ENCODE measurements at places on chromosomes 11 and 22.

DNA sequence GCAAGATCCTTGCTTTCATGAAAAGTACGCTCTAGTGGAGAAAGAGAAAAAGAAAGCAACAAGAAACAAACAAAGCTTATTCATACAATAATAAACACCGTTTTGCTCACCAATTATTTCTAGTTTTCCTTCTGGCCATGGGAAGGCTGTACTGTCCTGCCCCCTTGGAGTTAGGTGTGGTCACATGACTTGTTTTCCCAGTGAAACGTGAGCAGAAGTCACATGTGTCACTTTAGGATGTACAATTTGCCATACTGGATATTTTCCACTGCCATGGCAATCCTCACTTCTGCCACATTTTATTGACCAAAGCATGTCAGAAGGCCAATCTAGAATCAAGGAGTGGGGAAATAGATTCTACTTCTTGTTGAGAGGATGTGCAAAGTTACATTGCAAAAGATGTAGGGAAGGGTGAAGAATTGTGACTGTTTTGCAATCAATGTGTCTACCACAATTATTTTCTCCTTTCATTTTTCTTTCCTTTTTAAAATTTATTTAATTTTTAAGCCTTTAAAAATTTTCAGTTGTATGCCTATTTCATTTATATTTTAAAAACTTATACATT is 24.3 kb upstream of the TRAF6 start:
- no peak for DNase-seq

GRCh38 chr11:3710485-3711259 is 39.5 kb upstream of the CHRNA10 start:
- DNase-seq, result no peak

DNA sequence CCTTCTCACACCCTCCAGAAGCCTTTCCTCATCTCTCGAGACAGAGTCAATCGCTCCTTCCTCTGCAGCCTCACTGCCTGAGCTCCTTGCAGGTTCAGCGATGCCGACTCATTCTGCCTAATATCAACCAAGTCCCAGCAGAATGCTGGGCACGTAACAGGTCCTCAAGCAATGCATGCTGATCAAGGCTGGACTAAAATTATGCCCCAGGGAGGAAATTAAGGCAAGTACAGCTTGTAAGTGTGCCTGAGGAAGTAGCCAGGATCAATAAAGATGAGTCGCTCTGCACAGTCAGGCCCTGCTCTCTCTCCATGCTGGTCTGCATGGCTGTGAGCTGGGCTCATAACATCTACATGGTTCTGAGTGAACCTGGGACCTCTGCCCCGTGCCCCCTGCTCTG is 25.6 kb upstream of the NRIP3 start:
- no peak for DNase-seq

GRCh38 chr11:68569357-68569756 is 108.8 kb downstream of the PPP6R3 start:
- DNase-seq, result no peak

DNA sequence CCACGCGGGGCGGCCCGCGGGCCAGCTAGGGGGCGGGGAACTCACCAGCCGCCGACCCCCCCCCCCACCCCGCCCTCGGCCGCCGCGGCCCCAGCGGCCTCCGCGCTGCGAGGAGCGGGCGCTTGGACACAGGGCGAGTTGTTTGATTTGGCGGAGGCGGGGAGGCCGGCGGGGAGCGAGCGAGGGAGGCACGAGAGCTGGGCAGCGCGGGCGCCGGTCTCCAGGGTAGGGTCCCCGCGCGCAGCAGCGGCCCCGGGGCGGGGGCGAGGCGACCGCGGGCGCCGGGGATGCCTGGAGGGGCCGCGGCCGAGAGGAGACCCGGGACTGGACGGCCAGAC is 64.4 kb downstream of the NAV2 start:
- DNase-seq, result peak; percentile 25

DNA sequence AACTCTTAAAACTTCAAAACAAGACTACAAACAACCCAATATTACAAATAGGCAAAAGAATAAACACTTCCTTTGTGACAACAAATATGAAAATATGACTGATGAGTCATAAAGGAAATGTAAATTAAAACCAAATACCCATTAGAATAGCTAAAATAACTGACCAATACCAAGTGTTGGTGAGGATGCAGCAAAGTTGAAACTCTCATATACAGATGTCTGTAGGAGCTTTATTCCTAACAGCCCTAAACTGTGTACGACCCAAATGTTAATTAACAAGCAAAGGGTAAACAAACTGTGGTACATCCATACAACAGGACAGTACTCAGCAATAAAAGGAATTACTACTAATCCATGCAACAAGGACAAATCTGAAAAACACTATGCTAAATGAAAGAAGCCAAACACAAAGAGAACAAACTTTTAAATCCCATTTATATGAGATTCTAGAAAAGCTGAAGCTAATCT is 43.0 kb downstream of the MAPK1 start:
- DNase-seq, result no peak

GRCh38 chr11:76723548-76723947 is 53.0 kb upstream of the LRRC32 start:
- no peak for DNase-seq

DNA sequence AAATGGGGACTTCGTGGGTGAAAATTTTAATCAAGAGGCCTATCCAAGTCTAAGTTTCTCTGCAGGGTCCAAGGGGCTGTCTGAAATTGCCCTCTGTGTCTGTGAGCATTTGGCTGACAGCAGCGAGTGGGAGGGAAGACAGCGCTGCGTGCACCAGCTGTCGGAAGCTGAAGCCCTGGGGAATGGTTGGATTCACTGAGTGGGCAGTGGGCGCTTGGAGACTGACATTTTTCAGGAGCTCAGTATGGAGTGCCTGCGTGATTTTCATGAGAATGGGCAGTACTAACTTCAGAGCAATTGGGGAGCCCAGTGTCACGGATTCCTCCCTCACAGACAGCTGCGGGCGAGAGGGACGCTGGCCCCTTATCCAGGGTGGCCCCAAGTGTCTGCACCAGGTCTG is 388.8 kb upstream of the B3GAT1 start:
- no peak for DNase-seq

GRCh38 chr11:64186492-64187165 is 658 bp downstream of the STIP1 start:
- DNase-seq, result no peak

GRCh38 chr22:32127904-32128303 is 31.2 kb downstream of the C22orf42 start:
- DNase-seq, result no peak

GRCh38 chr11:77267962-77268361 is 33.5 kb downstream of the GDPD4 start:
- no peak for DNase-seq

GRCh38 chr11:7527029-7527428 is 13.2 kb downstream of the PPFIBP2 start:
- DNase-seq, result no peak

- DNase-seq, result no peak
Observed at GRCh38 chr11:61785837-61786402, 6.5 kb downstream of the TMEM258 start.

- no peak for DNase-seq
Observed at GRCh38 chr11:16713594-16713993, 24.9 kb upstream of the C11orf58 start.

- DNase-seq, result no peak
Observed at GRCh38 chr22:46710806-46711205, 27.2 kb downstream of the CERK start.

DNA sequence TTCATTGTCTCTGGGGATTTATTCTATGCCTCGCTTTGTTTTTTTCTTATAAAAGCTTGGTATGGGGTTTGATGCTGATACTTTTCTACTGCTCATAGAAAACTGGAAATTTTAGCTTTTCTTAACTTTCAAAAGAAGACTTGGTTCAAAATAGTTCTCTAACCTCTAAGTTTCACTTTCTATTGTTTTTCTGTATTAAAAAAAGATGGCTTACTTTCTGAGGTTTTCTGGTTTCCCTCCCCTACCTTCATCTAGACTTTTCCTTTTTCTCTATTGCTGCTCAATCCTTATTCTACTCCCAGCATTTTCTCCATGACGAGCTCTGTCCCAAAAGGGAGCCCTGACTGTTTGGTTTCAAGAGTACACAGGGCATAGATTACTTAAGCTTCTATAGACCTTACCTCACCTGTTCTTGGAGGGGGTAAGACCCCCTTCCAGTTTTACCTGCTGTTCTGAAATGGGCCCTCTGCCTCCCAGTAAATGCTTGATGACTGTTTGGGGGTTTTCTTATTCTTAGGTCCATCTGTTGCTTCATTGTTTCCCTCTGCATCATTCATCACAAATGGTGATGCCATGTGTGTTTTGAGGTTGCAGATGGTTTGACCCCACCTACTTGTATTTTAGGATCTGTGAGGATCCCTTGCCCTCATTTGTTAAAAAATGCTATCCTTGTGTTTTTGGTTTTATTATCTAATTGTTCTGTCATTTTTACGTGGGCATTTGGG is 29.5 kb downstream of the DNHD1 start:
- no peak for DNase-seq

DNA sequence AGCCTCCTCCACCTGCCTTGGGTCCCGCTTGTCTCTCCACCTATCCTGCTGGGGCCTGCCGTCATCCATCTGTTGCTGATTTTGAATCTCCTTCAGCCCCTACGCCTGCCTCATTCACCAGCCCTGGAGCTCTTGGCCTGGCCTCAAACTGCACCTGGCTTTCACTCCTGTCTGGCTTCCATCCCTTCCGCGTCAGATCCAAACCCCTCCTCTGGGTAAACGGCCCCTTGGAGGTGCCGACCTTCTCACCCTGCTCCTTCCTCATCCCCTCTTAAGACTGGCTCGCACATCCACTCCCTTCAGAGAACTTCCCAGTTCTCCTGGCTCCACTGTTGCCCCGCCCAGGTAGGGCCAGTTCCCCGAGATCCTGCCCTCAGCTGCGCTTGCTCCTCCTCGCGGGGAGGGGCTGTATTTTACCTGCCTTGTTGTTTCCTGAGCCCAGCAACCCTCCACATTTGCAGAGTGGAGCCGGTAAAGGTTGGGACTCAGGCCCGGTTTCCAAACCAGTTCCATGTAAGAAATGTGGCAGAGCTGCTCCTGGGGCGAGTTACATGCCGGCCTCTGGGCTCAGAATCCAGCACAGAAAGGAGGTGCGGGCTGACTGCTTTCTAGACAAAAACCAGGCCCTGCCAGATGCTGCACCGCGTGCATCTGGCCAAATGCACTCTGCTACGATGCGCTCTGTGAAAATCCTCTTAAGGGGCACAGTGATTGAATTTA is 13.9 kb upstream of the SHANK2 start:
- no peak for DNase-seq

DNA sequence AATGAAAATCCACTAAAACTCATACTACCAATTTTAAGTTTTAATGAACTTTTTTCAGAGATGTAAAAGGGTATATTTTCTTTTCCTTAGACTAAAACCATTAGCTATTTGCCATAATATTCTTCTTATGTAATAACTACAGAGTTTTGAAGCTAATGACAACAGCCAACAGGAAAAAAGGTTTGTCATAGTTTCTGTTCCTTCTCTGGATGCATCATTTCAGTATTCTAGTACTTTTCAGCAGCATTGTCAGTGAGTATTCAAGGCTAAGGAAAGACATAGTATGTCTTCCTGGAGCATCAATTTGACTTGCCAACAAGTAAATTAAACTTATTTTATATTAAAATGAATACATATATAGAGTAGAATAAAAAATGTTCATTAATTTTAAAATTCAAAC is 166.0 kb downstream of the METTL15 start:
- DNase-seq, result no peak

DNA sequence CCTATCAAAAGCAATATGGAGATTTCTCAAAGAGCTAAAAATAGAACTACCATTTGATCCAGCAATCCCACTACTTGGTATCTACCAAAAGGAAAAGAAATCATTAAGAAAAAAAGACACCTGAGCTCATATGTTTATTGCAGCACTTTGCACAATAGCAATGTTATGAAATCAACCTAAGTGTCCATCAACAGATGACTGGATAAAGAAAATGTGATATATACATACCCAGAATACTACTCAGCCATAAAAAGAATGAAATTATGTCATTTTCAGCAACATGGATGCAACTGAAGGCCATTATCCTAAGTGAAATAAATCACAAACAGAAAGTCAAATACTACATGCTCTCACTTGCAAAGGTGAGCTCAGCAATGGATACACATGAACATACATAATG is 1565.5 kb upstream of the RAG2 start:
- DNase-seq, result no peak

GRCh38 chr11:116881143-116881542 is 43.7 kb upstream of the APOA1 start:
- DNase-seq, result no peak

DNA sequence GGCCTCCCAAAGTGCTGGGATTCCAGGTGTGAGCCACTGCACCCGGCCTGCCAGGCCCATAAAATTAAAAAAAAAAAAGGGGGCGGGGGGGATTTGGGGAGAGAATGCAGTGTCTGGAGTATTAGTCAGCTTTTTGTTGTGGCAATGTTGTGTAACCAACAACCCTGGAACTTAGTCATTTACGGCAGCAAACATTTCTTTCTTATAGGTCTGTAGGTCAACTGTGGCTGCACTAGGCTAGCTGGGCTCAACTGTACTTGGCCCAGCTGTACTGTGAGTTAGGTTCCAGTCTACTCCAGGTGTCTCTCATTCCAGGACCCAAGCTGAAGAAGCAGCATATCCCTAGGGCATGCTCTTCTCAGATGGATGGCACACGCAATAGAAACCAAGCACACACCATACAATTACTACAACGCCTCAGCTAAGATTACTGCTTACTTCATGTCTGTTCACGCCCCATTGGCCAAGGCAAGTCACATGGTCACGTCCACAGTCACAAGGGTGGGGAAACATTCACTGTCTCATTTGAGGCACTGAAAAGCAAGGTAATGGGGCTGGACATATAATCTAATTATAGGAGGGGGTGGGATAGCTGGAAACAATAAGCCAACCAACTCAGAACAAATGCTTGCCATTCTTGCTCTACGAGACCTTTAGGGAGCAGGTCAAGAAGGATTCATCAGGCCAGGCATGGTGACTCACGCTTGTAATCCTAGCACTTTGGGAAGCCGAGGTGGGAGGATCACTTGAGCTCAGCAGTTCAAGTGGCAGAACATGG is 10.4 kb upstream of the SPINDOC start:
- DNase-seq, result peak; percentile 44

- DNase-seq, result no peak
Observed at GRCh38 chr11:126318574-126319373, 14.9 kb downstream of the DCPS start.

- no peak for DNase-seq
Observed at GRCh38 chr22:23777776-23778576, 5.3 kb downstream of the MMP11 start.

- no peak for DNase-seq
Observed at GRCh38 chr11:126740846-126741245, 259.7 kb downstream of the KIRREL3 start.

DNA sequence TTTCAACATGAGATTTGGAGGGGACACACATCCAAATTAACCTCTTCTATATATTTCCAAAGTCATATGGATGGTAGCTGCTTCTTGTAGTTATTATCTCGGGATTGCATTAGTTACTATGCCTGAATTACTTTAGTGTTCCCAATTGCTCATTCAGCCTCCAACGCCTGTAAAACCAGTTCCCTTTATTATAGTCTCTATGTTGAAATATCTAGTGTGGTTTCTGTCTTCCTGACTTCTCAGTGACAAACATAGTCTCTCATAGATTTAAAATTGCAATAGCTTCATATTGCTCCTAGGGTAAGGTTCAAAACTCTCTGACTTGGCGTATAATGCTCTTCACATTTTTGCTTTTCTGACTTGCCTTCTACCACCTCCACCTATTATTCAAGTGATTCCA is 366.4 kb downstream of the CASP12 start:
- DNase-seq, result no peak
